ENCODE measurements at places on chromosomes 7 and 10.

- no peak for DNase-seq
These were observed 257.0 kb downstream of the COBL start for GRCh38 chr7:51059504-51060142.

DNA sequence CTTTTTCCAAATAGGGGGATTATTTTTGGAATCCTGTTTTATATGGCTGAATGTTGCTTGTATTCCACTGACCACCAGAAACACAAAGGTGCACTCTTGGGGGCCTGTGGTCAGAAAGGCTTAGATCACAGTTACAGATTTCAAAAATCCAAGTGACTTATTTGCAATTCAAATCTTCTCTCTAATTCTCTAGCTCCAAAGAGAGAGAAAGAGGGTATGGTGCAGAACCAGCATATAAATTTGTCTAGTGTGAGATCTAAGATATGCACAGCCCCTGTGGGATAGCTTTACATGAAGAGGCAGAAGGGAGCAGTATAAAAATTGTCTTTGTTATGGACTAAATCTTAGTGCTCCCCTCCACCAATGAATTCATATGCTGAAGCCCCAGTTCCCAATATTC is 1121.7 kb upstream of the CELF2 start:
- no peak for DNase-seq

- DNase-seq: no peak
These were observed 5.6 kb upstream of the MALSU1 start for GRCh38 chr7:23293500-23294073.

- DNase-seq: no peak
These were observed 699.9 kb downstream of the INHBA start for GRCh38 chr7:41002741-41003610.

DNA sequence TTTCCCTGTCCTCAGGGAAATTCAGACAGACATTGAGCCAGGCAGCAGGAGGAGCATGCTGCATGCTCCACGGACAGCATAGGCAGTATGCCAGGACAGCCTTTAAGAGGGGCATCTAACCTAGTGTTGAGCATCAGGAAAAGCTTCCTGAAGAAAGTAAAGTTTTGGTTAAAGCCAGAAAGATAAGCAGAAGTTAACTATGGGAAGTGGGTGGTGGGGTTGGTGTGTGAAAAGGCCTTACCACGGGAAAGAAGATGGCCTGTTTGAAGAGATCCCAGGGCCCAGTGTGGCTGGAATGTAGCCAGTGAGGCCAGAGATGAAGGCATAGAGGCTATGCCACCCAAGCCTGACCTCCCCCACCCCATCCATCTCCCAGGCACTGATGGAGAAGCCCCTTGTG is 102.4 kb upstream of the PLXNA4 start:
- DNase-seq: no peak

DNA sequence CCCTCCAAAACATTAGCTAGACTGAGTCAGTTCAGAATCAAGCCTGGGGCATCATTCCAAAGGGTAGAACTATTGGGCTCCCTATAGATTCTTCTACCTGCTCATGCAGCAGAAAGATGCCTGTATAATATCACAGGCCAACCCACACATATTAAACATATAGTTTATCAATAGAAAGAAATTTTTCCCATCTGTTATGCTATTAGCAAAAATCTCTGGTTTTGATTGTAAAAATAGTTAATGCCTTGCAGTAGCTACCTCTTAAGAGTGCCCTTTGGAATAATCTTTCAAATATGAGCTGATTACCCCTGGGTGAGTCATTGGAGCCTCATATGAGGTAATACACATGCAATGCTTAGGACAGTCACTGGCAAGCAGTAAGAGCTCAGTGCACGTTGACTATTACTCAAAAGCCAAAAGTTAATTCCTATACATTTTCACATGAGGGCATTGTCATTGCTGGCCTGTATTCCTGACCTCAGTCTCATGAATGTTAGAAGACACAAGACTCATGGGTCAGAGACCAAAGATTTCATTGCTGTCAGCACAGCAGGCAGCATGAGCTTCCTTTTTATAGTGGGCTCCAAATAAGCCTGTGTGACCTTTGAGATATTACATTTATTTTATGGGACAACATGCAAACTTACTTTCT is 180.0 kb downstream of the FGFR2 start:
- DNase-seq: no peak

- peak; percentile 28 for DNase-seq
These were observed 158.3 kb downstream of the TCF7L2 start for GRCh38 chr10:113108194-113108835.

DNA sequence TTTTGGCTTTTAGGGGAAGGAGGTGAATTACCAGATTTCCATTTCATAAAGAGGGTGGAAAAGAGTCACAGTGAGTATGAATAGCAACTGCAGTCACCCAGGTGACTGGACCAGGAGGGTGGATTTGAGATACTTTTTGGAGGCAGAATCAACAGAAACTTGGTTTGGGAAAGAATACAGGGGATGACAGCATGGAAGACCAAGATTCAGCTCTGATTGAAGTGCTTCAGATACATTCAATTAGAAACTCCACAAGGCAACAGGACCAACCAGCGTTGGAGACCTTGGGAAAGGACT is 83.0 kb downstream of the SGMS1 start:
- no peak for DNase-seq

GRCh38 chr7:51376420-51377092 is 59.9 kb upstream of the COBL start:
- DNase-seq: no peak

- no peak for DNase-seq
These were observed 108.7 kb downstream of the LARP4B start for GRCh38 chr10:822661-823367.

GRCh38 chr7:43439631-43440401 is 143.1 kb upstream of the STK17A start:
- peak; percentile 53 for DNase-seq

GRCh38 chr7:144534655-144535395 is 131.3 kb upstream of the NOBOX start:
- no peak for DNase-seq

DNA sequence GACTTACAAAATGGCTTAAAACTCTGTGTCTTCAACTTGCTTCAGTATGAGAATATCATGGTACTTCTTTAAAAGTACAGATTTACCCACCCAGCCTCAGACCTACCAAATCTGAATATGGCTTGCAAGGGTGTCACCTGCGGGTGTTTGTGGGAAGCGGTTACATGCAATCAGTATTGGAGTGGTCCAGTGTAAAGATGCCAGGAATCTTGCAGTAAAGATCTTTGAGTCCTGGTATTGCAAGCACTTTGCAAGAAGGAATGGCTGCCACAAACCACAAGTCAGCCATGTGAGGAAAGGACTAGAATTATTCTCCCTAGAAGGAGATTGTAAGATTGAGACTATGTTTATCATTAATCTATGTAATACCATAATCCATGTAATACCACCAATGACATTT is 115.1 kb downstream of the PON1 start:
- no peak for DNase-seq

DNA sequence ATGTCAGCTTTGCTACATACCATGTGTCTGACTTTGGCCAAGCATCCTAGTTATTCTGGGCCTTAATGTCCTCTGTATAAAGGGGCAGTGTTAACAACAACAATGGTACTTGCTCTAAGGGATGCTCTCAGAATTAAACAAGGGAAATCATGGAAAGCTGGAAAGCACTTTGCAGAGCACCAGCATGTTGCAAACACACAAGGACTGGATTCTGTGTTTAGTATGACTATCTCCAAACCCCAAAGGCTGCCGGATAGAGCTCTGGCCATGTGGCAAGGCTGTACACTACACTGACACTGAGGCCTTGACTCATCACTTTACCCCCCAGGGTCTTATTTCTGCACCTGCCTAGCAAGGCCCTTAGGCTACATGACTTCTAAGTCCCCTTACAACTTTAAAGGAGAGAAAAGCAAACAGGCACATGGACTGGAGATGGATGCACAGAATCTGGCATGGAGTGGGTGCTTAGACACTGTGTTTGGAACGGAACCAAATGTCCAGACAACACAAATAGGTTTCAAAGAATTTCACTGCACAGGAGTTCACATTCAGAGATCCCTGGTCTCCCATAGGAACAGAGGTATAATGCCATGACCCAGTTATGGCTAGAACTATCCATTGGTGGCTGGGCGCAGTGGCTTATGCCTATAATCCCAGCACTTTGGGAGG is 74.6 kb downstream of the FAM13C start:
- DNase-seq: no peak

DNA sequence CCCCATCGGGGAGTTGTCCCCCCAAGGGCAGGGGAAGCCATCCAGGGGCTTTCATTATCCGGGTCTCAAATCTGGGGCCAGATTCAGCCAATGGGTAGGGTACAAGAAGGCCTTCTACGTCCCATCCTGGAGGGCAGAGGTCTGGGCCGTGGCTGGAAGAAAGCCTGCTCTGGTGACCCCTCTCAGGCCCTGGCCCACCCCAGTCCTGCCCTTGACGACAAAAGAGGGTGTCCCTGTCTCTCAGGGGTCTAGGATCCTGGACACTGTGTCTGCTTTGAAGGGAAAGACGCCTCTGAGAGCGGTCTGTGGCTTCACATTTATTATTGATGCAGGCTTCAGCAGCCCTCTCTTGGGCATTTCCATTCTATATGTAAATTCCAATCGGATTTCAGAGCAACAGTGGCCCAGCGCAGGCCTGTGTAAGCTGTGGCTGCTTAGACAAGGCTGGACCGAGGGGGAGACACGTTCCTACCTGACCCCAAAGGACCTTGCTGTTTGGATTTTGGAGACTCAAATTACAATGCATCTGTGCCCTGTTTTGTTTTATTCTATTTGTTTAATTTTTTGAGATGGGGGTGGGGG is 83.2 kb upstream of the BAIAP2L1 start:
- no peak for DNase-seq

GRCh38 chr10:121426307-121426706 is 171.9 kb downstream of the FGFR2 start:
- DNase-seq: no peak

DNA sequence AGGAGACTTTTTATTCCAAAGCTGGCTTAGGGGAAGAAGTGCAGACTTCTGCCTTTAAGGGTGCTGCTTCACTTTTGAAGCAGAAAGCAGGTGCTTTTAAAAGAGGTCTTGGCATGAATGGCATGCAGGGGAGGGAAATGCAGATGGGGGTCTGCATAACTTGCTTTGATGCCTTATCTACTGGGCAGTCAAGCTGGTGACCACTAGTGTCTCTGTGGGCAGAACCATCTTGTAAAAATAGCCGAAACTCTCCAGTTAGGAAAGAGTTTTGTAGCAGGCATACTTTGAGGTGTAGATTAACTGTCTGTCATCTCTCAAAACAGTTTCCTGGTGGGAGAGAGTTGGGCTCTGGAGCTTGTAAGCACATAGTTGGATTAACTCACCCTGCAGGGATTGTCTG is 9.9 kb upstream of the CTNNA3 start:
- DNase-seq: no peak

- DNase-seq: no peak
These were observed 161.6 kb downstream of the PKD1L1 start for GRCh38 chr7:47786557-47787248.

All from stimulated activated CD4-positive, alpha-beta T cell treated with anti-CD3 and anti-CD28 coated beads, Interleukin-12 subunit alpha, Interleukin-12 subunit beta, amount 100 ng/mL, for 24 hours (primary cell).